ENCODE measurements at places on chromosomes 2 and 18.

- DNase-seq: no peak
These were observed 62.7 kb upstream of the CYTIP start for GRCh38 chr2:157506586-157506985.

- DNase-seq: no peak
These were observed 807.2 kb downstream of the BCL11A start for GRCh38 chr2:59746291-59746690.

- DNase-seq: no peak
These were observed 92.1 kb downstream of the ADAM23 start for GRCh38 chr2:206535260-206535986.

GRCh38 chr2:127121353-127121752 is 14.4 kb upstream of the BIN1 start:
- no peak for DNase-seq

DNA sequence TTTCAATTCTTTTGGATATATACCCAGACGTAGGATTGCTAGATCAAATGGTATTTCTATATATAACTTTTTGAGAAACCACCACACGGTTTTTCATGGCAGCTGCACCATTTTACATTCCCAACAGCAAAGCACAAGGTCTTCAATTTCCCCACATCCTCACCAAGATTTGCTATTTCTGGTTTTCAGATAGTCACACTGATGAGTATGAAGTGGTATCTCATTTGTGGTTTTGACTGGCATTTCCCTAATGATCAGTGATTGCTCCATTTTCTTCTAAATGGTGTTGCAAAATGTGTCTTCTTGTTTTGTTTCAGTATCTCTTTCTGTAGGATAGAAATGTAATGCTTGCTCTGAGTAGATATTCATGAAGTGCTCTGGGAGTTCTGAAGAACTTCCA is 52.0 kb downstream of the ANKRD44 start:
- no peak for DNase-seq

- DNase-seq: no peak
These were observed 139.7 kb downstream of the BCL11A start for GRCh38 chr2:60413814-60414168.
